ENCODE measurements at places on chromosomes 16 and 17. TPM values are rescaled to one million over a fixed set of nuclear protein-coding genes. Genes with fewer than 3 reads are reported as not detected.

The PRSS27 gene
- total RNA-seq = 2.5 TPM

The IGSF6 gene
- total RNA-seq = under 0.01 TPM

DNA sequence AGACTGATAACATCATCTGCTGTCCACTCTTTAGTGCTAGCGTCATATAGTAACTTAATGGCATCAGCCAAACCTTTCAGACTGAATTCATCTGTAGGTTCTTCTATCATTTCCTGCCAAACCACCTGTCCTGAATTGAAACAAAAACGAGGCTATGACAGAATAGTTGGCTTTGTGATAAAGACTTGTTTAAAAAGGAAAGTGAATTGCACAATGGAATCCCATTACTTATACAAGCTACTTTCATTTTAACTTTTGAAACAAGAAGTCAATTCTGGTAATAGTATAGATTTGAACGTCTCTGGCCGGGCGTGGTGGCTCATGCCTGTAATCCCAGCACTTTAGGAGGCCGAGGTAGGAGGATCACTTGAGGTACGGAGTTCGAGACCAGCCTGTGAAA lies 18.2 kb downstream of the LASP1NB start:
- DNase-seq = no peak

- DNase-seq = no peak
Observed at GRCh38 chr17:51507444-51507843, 247.1 kb downstream of the UTP18 start.

DNA sequence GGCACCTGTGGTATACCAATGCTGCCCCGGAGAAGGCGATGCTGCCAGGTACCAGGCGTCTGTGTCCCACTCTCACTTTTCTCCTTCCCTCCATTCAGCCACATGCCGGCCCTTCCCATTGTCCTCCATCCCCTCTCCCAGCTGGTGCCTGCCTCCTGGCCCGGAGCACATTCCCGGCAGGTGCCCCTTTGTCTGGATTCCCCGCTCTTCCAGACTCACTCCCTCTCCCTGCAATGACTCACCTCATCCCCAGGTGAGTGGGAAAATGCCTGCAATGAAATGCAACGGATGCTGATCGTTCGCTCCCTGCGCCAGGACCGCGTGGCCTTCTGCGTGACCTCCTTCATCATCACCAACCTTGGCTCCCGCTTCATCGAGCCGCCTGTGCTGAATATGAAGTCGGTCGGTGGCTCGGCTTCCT lies 10.4 kb upstream of the KDM6B start:
- DNase-seq = no peak

The CACNG3 gene
- total RNA-seq = not detected

DNA sequence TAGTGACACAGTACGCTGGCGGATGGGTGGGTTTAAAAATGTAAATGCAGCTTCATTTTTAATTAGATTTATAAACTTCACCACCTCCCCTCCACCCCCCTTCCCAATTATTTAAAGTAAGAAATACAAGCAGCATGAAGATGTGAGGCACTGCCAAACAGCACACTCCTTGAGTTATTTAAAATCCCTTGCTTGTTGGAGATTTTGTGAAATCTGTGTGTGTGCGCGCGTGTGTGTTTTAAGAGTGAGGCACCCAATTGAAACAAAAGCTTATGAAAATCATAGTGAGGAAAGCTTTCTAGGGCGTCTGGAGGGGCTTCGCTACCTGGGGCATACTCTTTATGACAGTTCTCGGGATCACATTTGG lies 219.6 kb upstream of the IRX3 start:
- DNase-seq = no peak

DNA sequence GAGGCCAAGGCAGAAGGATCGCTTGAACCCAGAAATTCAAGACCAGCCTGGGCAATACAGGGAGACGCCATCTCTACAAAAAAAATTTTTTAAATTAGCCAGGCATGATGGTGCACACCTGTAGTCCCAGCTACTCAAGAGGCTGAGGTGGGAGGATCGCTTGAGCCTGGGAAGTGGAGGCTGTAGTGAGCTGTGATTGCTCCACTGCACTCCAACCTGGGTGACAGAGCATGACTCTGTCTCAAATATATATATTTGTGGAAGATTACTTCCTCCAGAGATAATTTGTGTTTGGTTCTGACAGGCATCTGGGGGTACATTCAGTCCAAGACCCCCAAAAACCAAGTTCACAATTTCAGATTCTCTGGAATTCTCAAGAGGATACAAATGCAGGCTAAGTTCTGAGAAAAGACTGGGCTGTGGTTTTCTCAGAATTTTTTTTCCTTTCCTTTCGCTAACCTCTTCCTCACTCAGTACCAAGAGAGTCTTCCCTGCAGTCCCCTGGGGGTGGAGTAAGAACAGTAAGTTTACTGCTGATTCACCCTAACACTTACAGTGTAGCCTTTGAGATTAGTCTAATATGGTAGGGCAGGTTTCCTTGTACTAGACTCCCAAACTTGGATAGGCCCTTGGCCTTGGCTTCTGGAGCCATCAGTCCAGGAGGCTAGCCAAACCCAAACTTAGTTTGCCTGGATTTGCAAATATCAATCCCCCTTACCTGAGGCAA lies 15.1 kb downstream of the GSDMB start:
- peak; percentile 81 for DNase-seq

DNA sequence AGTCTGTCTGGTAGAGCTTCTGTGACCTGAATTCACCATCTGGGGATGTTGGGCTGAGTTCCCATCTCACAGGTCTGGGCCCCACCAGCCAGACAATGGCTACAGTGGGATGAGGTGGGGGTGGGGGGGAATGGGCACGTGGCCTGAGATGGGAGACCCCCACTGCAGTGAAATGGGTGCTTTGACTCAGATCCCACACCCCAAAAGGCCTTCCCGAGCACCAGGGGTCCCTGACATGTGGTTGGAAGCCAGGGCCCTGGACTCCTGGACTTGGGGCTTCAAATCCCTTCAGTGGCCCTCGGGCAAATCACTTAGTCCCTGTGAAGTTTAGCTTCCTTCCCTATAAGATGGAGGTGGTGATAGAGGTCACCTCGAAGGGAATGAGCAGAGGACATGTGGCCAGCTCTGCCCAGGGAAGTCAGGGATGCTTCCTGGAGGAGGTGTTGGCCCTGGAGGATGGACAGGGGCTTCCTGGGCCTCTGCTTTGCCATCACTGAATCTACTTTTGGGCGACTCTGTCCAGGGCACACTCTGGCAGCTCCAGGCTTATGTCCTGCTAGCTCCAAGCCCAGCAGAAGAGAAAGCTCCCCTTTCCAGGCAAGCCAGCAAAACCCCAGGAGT lies 218.1 kb downstream of the KATNIP start:
- peak; percentile 83 for DNase-seq

GRCh38 chr17:57071991-57072944 lies 12.8 kb upstream of the AKAP1 start:
- no peak for DNase-seq

The ZNF624 gene
- 7.1 TPM for total RNA-seq

- DNase-seq = peak; percentile 27
Observed at GRCh38 chr17:37605813-37606505, 3.3 kb downstream of the SYNRG start.

DNA sequence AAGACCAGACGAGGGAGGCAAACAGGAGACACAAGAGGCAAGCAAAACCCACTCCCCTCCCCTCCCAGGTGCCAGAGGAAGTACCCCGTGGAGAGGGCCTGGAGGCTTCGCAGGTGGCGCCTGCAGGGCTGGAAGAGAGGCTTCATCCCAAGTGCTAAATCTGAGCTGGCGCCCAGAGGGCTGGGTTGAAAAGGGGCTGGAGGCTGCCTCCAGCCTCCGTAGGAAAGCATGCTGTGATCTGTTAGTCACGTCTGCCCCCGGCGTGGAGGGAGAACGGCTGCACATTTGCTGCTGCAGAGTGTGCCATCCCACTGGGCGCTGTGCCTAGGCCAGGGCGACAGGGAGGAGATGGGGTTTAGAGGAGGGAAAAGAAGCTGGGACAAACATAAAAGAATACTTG lies 16.9 kb downstream of the RPH3AL start:
- peak; percentile 30 for DNase-seq

DNA sequence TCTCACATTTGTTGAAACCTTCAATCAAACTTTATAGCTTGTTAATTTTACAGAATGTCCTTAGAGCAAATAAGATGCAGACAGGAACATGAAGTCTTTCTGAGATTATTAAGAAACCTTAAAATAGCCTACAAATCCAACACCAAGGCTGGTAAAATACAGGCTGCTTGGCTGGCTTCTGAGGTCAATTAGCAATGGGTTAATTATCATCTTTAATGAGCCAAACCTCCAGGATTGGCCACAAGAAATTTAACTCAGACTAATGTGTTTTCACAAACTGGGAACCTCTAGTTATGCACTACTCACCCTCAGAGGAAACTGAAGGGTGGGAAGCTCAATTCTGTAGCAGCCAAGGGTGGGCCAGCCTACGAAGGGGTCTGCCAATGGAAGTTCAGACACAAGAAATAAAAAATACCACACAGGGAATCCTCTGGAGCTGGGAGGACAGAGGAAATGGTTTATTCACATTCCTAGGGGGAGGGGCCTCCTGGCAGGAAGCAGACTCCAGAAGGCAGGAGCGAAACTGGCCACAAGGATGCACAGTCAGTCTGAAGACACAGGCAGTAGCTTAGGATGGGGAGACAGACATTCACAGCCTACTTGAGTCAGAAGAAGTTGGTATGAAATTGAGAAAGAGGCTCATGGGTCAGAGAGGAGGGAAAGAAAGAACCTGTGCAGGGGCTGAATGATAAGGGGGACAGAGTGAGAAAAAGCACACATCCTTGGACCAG lies 36.1 kb downstream of the HIC1 start:
- DNase-seq = peak; percentile 97

GRCh38 chr17:35148144-35148543 lies 527 bp downstream of the UNC45B start:
- DNase-seq = no peak

The ACSM2A gene
- total RNA-seq = not detected

DNA sequence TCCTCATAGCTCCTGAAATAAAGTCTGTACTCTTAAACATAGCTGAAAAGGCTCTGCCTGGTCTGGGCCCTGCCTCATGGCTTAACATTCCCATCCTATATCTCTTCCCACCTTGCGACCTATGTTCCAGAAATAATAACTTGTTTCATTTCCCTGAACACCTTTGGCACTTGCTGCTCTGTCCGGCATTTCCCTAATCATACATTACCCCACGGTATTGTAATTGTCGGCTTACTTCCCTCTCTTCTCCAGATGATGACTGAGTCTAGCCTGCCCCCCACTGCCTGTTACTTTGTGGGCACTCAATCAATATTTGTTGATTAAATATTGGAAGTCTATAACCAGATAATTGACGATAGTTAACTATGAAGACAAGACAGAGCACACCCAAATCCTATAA lies 23.3 kb upstream of the SUPT4H1 start:
- DNase-seq = no peak

The HS3ST2 gene
- total RNA-seq = under 0.01 TPM

- DNase-seq = peak; percentile 98
Observed at GRCh38 chr16:67857547-67858233, 10.2 kb upstream of the CENPT start.

- no peak for DNase-seq
Observed at GRCh38 chr17:50207792-50208567, 6.5 kb upstream of the COL1A1 start.

DNA sequence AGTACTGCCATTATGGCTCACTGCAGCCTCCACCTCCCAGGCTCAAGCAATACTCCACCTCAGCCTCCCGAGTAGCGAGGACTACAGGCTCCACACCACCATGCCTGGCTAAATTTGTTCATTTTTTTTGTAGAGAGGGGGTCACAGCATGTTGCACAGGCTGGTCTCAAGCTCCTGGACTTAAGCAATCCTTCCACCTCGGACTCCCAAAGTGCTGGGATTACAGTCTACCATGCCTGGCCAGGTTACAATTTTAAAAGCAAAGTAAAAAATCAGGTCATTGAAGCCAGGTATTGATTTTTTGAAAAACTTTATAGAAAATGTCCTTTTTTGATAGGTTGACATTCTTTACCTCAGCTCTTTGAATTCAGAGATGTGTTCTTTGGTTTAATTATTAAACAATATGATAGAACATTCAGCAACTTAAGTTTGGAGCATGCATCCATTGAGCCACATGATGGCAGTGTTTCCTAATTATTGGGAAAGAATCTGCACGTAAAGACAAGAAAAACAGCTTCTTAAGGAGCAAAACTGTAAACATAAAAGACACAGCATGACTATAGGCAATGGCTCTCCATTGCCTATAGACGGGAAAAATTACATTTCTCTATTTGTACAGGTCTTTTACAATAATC lies 1.7 kb upstream of the SLC16A11 start:
- DNase-seq = peak; percentile 93

GRCh38 chr17:48209973-48210372 lies 102.4 kb downstream of the SNX11 start:
- no peak for DNase-seq

DNA sequence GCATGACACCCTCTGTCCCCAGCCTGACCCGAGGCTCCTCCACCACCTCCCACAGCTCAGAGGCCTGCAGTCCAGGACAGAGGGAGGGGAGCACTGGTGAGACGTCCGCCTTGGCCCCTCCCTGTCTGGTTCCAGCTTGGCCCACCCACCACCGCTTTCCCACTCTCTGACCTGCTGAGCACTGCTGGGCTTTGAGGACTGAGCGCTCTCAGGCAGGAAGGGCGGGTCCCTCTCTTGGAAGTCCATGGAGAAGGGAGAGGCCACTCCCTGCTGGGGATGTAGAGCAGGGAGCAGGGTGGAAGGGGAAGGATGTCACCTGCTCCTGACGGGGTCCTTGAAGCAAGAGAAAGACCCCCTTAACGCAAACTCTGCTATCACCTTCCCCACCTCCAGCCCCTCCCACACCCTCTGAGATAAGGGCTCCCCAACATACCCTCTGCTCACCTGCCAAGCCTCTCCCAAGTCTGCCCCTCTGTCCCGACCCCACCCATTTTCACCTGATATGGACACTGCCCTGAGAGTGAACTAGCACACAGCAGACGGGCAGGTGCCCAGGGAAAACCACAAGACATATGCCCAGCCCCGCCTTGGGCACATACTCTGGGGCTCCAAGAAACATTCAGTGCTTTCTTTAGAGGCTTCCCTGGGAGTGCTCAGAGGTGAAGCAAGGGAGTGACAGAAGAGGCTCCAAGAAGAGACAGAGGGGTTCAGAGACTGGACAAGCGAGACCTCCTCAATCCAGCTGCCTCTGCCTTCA lies 1.4 kb downstream of the OSBPL7 start:
- peak; percentile 77 for DNase-seq

GRCh38 chr17:28665994-28666393 lies 4.0 kb downstream of the SUPT6H start:
- no peak for DNase-seq

DNA sequence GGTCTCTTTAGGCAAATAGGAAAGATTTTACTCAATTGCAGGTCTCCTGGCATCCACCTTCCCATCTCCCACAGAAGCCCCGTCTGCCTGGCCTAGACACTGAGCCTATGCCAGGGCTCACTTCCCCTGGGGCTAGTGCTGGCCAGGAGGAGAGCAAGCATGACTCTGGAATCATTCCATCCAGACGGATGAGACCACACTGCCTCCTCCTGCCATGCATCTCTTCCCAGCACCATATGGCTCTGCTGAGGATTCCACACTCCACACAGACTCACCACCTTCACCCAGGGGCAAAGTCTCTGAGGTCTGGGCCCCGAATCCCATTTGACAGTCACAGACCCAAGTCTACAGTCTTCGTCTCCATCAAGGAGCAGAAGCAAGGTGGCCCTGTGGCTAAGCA lies 346.5 kb downstream of the C16orf95 start:
- peak; percentile 84 for DNase-seq

All from osteoblast (primary cell).